ENCODE measurements at places on chromosomes 16 and 17. TPM values are rescaled to one million over a fixed set of nuclear protein-coding genes. Genes with fewer than 3 reads are reported as not detected.

DNA sequence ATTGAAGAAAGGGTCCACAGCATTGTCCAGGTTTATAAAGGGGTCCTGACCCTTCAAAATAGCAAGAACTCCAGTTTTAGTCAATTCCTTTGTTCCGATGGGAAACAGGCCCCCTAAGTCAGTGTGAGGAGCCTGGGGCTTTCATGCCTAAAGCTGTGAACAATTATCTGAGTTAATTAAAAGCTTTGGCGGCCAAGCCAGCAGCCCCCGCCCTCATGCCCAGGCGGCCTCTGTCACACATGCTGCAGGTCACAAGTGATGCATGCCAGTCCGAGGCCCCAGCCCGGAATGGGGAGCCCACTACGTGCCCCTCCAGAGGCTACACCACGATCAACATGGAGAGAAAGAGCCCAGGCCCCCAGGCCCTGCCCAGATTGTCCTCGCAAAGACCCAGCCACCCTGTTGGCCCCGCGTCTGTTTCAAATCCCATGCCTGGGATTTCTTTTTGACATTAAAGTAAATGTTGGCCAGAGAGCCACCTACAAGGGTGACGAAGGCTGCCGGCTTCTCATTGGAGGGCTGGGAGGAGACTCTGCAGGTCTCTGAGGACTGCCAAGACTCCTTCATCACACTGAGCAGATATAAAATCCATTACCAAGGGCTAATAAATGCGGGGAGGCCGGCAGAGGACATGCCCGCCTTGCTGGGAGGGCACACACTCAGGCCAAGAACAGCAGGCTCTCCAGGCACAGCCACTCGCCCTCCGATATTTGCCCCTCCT, 14.5 kb upstream of the PITPNM3 start:
- DNase-seq = no peak

GRCh38 chr17:42507671-42508070, 28.4 kb upstream of the NAGLU start:
- no peak for DNase-seq

Gene METRN
- 73.3 TPM for total RNA-seq

DNA sequence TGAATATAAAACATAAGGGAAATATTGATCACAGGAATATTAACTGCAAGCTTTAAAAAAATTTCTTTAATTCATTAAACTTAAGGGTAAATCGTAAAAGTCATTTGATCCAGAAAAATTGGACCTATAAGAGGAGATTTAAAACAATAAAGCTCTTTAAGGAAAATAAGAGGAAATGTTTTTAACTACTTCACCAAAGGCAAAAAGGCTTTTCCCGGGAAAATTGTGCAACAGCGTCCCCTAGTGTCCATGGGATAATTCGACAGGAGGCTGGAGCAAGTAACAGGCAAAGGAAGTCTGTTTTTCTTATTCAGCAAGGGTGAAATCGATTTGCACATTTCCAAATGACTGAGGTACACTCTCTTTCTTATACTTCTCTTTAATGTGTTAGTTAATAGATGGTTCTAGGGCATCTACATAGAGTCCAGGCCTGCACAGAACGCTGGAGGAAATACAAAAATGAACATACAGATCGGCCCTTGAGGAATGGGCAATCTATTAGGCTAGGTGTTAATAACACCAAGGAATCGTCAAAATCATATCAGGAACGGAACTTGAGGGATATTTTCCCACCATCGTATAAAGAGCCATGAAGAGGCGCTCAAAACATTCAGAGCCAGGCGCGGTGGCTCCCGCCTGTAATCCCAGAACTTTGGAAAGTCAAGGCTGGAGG, 61.4 kb downstream of the ZNF18 start:
- no peak for DNase-seq

GRCh38 chr17:77148940-77149510, 8.3 kb downstream of the SEC14L1 start:
- DNase-seq = no peak

Gene MYOCD
- 82.1 TPM for total RNA-seq

GRCh38 chr17:22453181-22453580, 760.9 kb downstream of the KCNJ18 start:
- DNase-seq = no peak

- no peak for DNase-seq
Observed at GRCh38 chr17:43905400-43905984, 1.8 kb downstream of the MPP2 start.

Gene GAST
- not detected for total RNA-seq

GRCh38 chr17:79720705-79721292, 9.9 kb upstream of the ENPP7 start:
- DNase-seq = no peak

Gene ITGAL
- 2.9 TPM for total RNA-seq

GRCh38 chr16:24689128-24689527, 40.3 kb upstream of the TNRC6A start:
- peak; percentile 66 for DNase-seq

Gene PHOSPHO1
- 3.8 TPM for total RNA-seq

- peak; percentile 49 for DNase-seq
Observed at GRCh38 chr16:4869147-4869805, 22.0 kb downstream of the UBN1 start.

Gene TMEM238L
- total RNA-seq = not detected

Gene FBXW10
- total RNA-seq = 0.51 TPM
